Osteoblast (primary cell): ENCODE measurements at places on chromosomes 2 and 18. TPM values are rescaled to one million over a fixed set of nuclear protein-coding genes. Genes with fewer than 3 reads are reported as not detected.

- no peak for DNase-seq
Observed at GRCh38 chr2:183123959-183124221, 353 bp upstream of the NUP35 start.

GRCh38 chr2:79171348-79171958, 11.9 kb upstream of the REG3A start:
- DNase-seq: no peak

GRCh38 chr2:16323126-16323520, 342.5 kb downstream of the CYRIA start:
- no peak for DNase-seq

GRCh38 chr2:239950144-239951128, 74.7 kb downstream of the NDUFA10 start:
- DNase-seq: peak; percentile 90

GRCh38 chr2:19796035-19796695, 105.6 kb downstream of the TTC32 start:
- peak; percentile 95 for DNase-seq

GRCh38 chr2:207833251-207833751, 63.6 kb upstream of the FZD5 start:
- no peak for DNase-seq

DNA sequence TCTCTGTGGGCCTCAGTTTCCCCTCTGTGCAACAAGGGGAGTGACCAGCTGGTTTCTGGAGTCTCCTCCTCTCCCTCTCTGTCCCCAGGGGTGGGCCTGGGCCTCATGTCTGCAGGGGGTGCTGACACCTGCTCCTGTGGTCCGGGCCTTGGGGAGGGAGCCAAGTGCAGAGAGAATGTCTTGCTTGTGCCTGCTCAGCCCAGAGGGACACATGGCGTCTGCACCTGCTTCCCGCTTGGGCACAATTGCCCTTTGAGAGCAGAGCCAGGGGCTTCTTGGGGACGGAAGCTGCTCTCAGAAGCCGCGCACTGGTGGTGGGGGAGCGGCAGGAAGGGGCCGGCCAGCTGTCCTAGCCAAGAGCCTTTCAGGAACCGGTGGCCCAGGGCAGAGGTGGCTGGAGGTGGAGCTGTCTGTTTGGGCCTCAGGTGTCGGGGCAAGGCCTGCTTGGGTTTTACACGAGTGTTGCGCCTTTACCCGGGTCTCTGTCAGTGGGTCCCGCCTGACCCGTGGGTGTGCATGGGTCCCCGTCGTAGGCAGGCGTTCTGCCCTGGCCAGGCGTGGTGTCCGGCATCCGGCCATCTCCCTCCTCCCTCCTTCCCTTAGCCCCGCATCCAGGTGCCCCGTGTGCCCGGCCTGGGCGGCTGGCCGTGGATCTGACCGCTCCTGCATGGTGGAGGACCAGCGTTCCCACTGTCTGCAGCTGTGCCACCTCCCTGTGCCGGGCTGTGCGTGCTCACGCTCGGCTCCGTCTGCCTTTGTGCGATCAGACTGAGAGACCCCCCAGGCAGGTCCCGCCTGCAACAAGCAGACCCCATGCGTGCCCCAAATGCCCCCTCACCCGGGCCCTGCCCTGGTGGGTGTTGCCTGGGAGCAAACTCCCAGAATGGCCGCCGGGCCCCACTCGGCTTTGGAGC, 4.0 kb downstream of the NEU4 start:
- DNase-seq: peak; percentile 85

DNA sequence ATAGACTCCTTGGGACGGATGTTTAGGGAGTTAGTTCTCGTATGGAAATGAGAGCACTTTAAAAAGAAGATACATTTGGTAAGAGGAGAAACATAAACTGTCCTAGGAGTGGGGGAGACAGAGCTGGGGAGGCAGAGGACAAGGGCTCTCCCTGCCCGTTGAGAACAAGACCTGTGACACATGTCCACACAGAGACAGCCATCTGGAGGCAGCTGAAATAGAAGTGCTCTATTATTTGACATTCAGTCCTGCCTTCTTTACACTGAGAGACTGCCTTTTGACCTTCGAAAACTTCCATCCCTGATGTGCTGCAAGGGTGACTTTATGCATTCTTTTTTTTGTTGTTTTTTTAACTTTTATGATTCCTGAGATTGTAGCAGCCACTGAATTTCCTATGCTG, 150.1 kb downstream of the UXS1 start:
- DNase-seq: no peak

- DNase-seq: no peak
Observed at GRCh38 chr2:58842501-58843155, 601.5 kb upstream of the FANCL start.

DNA sequence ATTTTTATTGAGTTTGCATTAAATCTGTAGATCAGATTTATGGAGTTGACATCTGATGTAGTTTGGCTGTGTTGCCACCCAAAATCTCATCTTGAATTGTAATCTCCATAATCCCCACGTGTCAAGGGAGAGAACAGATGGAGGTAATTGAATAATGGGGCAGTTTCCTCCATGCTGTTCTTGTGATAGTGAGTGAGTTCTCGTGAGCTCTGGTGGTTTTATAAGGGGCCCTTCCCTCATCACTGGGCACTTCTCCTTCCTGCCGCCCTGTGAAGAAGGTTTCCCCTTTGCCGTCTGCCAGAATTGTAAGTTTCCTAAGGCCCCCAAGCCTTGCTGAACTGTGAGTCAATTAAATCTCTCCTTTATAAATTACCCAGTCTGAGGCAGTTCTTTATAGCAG, 32.2 kb downstream of the ZC3H15 start:
- no peak for DNase-seq

GRCh38 chr2:2830576-2830975, 499.5 kb upstream of the MYT1L start:
- no peak for DNase-seq

DNA sequence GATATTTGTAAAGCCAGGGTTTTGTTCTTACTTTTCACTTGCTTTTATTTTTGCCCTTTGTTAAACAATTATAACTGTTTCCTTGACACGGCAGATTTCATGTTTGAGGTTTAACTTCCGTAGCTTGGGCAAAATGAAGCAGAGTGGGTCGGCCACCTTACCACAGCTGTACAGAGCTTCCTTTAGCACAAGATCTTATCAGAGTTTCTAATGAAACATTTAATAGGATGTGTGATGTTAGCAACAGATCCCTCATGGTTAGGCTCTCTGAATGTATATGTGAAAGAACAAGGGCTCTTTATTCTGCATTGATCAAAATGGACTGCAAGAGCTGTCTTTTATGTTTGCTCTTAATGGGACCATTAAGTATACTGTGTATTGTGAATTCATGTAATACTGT, 22.3 kb downstream of the RNF125 start:
- DNase-seq: no peak

DNA sequence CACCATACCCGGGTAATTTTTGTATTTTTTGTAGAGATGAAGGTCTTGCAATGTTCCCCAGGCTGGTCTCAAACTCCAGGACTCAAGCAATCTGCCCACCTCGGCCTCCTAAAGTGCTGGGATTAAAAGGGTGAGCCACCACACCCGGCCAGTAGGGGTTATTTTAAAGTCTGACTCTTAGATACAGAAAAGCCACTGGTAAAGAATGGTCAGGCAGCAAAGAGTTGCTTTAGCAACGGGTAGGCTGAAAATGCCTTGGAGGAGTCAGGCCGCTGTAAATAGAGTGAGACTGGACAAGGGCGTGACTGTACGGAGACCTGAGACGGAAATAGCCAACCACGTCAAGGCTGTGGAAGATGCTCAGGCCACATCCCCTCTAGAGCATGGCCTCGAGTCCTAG, 54.2 kb downstream of the ACKR3 start:
- DNase-seq: no peak

GRCh38 chr2:209985874-209986273, 16.6 kb upstream of the RPE start:
- DNase-seq: no peak

DNA sequence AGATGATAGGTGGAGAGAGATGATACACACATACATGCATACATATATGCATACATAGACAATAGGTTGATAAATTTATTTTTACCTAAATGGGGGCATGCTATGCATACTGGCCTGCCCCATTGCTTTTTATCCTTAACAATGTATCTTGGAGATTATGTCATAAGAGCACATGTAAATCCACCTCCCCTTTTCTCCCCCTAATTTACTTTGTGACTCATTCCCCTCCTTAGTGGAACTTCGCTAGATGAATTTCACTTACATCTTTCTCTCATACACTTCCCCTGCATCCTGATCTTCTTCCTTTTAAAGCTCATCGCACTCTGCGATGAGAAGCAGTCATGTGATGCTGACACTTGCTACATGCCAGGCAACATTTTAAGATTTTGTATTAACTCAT, 223.6 kb downstream of the C1D start:
- peak; percentile 50 for DNase-seq

DNA sequence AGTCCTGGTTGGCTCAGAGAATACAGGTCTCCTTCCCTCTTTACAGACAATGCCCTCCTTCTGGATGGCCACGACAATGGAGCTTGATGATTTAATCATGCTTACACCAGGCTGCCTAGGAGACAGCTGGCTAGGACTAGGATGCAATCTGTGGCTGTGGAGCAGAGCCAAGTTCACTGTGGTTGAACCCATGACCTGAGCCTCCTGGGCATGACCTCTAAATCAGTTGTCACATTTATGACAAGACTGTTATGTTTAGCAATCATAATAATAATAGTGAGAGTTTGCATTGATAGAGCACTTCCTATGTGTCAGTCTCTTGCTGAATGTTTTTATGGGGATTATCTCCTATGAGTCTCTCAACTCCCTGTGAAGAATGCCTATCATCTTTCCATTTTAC, 244.1 kb downstream of the ICOS start:
- no peak for DNase-seq

DNA sequence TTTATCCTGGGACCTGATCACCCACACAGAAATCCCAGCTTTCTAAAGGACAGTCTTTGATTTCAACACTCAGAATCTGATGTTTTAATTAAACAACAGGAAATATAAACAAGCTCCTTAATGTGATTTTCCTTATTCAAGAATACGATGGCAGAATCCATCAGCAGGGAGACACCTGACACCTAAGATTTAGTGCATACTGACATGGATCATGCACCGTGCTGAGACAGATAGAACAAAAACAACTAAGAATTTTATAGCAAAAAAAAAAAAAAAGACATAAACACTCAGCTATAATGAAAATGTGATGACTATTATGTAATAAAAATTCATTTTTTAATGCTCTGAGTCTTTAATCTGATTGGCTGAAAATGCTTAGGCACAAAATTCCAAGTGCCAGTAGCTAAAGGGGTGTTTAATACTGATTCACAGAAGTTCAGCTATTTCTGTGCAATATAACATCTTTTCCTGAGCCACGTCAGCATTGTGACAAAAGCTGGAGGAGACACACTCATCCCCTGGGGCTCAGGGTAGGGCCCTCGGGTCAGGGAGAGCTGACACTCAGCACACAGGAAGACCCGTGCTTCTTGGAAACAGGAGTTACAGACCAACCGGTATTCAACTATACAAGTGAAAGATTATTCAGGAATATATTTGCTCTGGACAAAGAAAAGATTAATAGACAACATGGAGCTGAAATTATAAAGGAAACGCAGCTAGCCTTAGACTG, 247.4 kb downstream of the FBXO15 start:
- DNase-seq: no peak

DNA sequence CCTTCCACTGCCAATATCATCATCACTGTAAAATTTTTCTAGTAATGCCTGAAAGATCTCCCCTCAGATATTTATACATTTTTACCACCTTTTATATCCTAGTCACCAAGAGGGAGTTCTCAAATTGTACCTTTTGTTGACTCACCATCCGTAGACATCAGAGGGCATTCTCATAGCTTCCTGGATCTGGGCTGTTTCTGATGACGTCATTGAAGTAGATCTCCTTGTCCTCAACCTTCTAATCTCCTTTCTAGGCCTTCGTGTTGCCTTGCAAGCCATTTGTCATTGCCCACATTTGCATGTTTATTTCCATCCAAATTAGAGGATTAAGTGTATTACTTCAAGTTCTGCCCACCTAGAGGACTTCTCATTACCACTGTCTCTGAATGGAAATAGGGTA, 193.4 kb upstream of the NRXN1 start:
- no peak for DNase-seq

DNA sequence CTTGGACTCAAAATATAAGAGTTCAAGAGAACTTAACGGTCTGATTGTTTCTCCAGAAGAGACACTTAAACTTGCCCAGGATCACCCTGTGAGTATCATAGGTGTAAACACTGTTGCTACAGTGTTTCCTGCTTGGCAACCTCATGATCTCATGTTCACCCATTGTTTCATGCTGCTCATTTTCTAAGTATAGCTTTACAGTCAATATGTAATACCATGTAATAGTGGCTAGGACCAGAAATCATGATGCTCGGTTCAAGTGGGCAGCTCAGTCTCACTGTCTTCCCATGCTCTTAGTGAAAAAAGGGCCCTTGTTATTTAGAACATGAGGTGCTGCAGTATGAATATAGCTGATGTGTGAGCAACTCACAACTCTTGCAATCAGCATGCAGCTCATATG, 157.5 kb downstream of the CERS6 start:
- no peak for DNase-seq

DNA sequence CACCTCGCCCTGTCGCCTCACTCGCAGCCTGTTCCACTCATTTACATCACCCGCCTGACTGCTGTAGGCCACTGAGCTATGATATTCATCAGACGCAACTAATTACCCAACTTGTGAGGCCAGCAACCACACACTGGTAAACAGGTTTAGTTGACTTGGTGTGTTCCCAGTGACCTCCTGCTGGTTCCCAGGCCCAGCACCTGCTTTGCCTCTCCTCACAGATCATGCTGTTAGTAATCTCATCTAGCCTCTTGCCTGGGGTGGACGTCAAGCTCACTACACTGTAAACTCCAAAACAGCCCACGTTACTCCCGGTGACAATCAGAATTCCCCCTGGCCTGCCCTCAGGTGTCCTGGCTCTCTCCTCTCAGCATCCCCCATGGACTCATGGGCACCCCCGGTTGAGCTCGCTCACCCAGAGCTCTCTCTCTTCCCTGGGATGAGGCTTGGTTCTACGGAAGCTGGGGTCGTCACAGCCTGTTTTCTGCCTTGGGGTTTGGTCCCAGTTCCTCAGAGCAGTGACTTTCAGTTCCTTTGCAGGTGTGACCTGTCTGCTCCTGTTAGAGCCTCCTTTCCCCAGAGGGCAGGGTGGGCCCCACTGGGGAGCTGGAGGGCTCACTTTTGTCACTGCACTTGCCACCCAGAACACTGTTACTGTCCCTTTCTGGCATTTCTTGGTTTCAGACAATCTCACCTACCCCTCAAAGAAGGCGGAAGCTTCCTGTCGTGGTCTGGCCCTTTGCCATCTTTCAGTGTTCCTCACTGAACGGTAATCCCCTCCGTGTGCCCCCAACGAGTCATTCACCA, 40.3 kb downstream of the INPP5D start:
- no peak for DNase-seq

Gene DHRS9
- total RNA-seq: not detected in 2 replicates

Gene MRO
- 0.59 and 1.8 TPM in 2 replicates for total RNA-seq

Gene ZSWIM2
- 0.29 TPM in 1 of 2 replicates, not detected in the other for total RNA-seq

Gene SIGLEC15
- 8.0 and 12.1 TPM in 2 replicates for total RNA-seq

Gene RNU2-63P
- total RNA-seq: not detected in 2 replicates

Gene LCT
- total RNA-seq: under 0.01 TPM in 2 replicates

Gene SFT2D3
- total RNA-seq: 5.8 and 6.5 TPM in 2 replicates

Gene C2orf15
- 0.59 TPM in 1 of 2 replicates, not detected in the other for total RNA-seq

Gene TUBA3E
- not detected in 2 replicates for total RNA-seq

Gene XIRP2
- total RNA-seq: not detected in 2 replicates

Gene ZNF892
- 6.2 and 6.5 TPM in 2 replicates for total RNA-seq

Gene GREB1L
- total RNA-seq: under 0.01 and 0.36 TPM in 2 replicates
